ENCODE measurements at places on chromosomes 5 and 9.

DNA sequence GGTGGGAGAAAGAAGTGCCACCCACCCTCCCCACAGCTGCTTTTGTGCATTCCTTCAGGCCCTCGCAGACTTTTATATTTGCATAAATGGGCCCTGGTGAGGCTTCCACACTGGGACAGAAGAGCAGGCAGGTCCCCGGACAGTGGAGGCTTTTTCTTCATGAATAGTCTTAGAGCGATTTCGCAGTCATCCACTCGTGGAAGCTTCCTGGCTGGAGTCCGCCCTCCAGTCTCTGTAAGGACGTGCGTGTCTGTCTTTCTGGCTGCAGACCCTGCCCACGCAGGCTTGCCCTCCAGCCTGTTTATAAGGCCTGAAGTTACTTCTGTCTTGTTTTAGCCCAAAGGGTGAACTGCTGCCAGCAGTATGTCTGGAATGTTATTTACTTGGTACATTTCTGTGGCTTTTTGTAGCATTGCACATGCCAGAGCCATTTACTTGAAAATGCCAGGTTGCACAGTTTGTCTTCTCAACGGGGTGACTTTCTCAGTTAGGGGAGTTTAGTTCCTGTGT, 195.7 kb downstream of the AOPEP start:
- no peak for DNase-seq

GRCh38 chr5:41641621-41642020, 131.2 kb upstream of the PLCXD3 start:
- no peak for DNase-seq

DNA sequence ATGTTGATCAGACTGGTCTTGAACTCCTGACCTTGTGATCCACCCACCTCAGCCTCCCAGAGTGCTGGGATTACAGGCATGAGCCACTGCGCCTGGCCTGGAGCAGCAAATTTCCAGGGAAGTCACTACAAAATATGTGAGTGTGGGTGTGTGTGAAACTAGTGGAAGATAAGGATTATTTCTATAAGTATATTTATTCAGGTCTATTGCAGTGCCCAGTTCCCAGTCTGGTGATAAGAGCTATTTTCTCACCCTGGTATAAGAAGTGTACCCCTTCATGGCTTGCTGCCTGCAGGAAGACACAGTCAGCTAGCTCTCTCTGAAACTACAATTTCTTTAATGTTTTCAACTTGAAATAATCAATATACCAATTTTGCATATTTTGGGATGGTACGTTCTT, 37.1 kb downstream of the TARS1 start:
- no peak for DNase-seq

DNA sequence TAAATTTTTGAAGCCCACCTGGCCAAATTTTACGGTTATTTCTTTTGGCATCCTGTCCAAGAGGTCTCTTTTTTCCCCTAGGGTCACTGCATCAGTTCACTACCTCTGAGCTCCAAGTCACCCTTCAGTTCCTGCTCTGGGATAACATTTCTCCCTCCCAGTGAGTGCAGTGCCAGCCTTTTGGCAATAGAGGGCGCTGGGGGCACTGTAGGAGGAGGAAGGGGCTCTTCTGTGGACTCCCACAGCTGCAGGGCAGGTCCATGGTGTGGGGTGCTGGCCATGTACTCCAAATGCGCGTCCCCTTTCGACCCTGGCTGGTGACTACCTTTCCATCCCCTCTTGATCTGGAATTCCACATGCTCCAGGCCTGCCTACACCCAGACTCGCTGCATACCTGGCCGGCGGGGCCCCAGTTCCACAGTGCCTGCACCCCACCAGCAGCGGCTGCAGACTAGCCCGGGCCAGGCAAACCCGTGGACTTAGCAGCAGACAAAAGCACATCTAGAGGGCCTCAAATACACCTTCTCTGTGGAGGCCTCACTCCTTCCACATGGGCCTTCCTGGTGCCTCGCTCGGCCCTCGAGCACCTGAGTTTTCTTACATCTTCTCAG, 20.3 kb upstream of the NINJ1 start:
- peak; percentile 52 for DNase-seq

GRCh38 chr9:90909225-90909624, 107.6 kb downstream of the SYK start:
- DNase-seq: no peak

- DNase-seq: no peak
Observed at GRCh38 chr5:127486471-127486870, 31.0 kb upstream of the PRRC1 start.

DNA sequence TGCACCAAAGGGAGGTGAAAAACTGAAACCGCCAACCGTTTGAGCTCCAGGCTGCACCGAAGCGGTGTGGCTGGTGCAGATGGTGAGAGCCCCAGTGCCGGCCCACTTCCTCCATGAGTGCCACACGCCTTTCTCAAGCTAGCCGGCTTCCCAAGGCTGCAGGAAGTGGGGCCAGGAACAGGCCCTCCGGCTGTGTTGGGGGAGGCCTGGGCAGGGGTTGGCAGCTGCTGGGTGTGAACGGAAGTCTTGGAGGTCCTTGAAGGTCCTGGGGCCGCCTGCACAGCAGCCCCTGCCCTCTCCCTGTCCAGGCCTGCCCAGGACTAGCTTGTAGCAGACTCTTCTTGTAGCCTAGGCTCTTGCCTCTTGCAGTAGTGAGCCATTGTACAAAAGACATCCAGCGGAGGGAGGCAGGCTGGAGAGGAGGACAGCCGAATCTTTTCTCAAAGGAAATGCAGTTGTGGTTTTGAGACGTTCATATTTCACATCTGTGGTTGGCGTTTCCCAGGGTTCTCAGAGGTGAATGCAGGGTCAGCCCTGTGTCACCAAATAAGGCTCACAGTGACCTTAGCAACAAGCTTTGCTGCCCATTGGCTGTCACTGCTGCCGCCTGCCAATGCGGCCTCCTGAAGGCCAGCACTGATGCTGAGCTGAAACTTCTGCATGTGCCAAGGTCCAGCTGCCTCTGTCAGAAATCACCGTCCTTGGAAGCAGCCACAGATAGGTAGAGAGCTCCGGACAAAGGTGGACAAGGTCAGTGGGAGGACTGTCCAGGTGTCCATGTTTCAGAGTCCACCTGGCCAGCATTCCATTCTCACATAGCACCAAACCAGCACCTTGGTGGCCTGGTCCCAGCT, 23.9 kb downstream of the IRF1 start:
- peak; percentile 78 for DNase-seq

DNA sequence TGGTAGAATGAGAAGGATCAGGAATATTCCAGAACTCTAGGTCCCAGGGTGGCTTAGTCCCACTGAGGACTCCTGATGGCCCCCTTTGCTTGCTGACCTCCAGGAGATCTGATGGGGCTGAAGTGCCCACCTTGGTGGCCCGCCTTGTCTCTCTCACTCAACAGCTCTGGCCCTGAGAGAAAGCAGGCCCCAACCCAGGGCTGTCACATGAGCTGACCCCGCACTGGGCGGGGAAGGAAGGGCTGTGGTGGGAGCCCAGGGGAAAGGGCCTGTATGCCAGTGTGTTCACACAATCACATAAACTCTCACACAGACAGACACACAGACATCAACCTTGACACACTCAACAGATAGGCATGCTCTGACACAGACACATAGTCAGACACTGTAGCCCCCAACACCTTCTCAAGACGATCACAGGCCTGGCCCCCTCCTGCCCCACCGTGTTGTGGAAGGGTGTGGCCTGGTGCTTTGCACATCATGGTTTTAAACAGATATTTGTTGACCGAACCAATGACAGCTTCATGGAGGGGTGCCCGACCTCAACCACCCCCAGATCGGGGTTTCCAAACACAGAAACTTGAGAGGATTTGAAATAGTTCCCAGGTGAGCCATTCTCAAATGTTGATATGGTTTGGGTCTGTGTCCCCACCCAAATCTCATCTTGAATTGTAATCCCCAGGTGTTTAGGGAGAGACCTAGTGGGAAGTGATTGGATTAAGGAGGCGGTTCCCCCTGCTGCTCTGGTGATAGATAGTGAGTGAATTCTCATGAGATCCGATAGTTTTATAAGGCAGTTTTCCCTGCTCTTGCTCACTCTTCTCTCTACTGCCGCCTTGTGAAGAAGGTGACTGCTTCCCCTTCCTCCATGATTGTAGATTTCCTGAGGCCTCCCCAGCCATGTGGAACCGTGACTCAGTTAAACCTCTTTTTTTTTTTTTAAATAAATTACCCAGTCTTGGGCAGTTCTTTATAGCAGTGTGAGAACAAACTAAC, 48.5 kb upstream of the HAND1 start:
- DNase-seq: no peak

DNA sequence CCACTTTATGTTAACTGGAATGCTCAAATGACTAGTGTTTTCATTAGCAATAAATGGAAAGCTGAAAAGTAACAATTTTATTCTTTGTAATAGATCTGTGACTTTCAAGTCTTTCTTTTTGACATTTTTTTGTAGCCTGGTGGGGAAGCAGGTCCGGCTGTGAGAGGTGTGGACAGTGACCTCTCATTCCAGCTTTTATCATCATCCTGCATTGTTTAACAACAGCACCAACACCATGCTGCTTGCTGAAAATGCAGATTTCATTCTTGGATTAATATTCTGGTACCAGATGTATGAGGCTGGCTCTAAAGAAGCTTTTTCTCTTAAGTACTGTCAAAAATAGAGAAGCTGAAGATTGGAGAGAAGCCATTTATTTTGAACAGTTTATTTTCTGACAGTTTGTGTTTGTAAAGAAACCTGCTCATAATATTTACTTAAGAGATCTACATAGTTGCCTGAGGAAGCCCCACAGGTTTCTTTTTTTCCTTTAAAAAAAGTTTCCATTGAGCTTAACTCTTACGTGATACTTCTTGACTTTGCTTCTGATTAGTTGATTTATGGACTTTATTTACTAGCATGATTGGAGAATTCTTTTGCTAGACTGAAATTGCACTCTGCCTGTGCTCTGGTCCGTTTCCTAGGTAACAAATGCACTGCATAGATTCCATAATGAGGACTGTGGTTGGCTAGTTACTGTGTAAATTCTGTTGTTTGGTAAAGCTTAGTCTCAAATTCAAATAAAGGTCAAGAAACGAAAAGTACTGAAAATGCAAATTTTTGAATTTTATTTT, 3.4 kb downstream of the KIAA1958 start:
- no peak for DNase-seq

- DNase-seq: peak; percentile 48
Observed at GRCh38 chr5:68406767-68407241, 191.2 kb downstream of the PIK3R1 start.

DNA sequence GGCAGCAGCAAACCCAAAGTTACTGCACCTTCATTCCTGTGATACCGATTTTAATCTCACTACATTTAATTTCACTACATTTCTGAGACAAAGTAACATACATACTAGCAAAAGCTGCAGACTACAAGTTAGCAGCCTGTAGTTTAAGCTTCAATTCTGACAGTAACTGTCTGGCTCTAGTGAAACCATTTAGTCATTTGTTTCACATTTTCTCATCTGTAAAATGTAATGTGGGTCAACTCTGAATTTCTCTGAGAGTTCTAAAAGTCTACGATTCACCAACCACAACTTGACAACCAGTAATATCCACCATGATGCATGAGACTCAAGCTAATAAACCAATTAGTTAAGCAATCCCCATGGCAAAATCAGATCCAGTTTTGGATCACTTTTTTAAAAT, 408.9 kb downstream of the PDE4D start:
- no peak for DNase-seq

- no peak for DNase-seq
Observed at GRCh38 chr9:800591-801150, 40.8 kb upstream of the DMRT1 start.

GRCh38 chr5:138925090-138925635, 50.0 kb upstream of the LRRTM2 start:
- no peak for DNase-seq

DNA sequence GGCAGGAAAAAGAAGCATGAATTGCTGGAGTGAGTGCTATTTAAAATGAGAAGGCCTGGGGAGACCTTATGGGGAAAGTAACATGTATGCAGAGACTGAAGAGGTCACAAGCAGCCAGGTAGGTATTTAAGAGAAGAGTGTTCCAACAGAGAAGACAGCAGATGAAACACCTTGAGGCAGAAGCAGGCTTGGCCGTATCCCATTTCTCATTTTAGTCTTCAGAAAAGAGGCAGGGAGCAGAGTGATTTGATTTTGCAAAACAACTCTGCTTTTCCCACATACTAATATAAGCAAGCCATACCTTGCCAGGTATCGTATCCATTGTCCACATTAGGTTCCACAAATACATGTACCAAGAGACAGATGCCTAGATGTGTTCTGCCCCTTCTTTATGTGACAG, 244.3 kb downstream of the ASTN2 start:
- DNase-seq: no peak
